ENCODE measurements at places on chromosomes 1 and 21.

DNA sequence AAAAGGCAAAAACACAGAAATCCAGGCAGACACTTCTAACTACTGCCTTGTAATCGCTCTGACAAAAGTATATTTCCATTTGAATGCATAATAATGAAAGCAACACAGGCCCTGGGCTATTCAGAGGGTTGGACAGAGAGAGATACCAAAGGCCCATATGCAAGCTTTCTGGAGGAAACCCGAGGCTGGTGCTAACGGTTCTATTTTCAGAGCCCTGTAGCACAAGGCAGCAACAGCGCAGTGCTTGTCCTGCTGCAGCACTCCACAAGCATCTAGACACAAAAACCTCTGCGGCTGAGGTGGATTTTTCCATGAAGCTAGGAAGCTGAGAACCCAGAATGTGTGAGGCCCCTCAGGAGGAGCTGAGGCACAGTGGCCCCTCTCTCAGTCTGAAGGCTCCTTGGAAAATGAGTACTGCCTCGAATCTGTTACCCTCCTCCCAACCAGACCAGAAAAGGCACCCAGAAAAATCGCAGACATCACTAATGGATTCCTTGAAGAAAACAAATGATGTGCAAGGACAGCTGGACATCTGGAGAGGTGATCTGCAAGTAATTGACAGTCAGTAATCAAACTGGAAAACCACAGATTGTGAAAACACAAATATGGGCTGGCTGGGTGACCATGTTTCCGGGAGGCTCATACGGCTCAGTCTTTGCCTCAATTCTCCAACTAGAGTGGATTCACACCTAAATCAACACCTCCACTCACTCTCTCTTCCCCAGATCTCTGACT is 54.0 kb downstream of the COLGALT2 start:
- DNase-seq, result no peak

GRCh38 chr1:226061841-226062557 is 517 bp upstream of the H3-3A start:
- DNase-seq, result peak; percentile 36

GRCh38 chr1:237891979-237892378 is 1.3 kb upstream of the ZP4 start:
- no peak for DNase-seq

DNA sequence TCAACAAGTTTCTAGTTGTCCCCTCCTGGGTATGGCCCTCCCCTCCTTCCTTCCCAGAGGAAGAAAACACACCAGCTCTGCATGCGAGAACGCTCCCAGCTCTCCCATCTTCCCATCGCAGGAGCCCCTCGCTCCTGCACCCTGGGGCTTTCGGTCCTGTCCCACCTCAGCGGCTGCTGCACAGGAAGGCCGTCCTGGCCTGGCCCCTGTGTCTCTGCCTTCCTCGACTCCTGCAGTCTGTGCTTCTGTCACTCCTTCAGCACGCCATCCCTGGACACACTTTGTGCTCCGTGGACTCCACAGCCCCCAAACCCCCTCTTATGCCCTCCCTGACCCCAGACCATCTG is 23.2 kb downstream of the KRTAP10-1 start:
- DNase-seq, result no peak

DNA sequence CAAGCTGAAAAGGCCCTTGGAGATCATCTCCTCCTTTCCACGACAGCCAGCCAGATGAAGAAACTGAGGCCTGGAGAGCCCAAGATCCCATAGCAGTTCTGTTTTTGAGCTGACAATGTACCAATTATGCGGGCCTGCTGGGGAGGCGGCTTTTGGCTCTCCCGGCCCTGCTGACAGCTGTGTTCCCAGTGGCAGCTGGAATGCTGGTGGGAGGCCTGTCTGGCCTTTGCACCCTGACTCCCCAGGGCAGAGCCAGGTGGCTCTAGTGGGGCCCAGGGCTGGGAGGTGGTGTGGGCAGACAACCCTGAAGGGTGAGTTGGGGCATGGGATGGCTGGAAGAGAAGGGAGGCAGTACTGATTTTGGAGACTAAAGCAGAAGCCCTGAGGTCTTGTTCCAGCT is 30.7 kb upstream of the WASF2 start:
- no peak for DNase-seq

DNA sequence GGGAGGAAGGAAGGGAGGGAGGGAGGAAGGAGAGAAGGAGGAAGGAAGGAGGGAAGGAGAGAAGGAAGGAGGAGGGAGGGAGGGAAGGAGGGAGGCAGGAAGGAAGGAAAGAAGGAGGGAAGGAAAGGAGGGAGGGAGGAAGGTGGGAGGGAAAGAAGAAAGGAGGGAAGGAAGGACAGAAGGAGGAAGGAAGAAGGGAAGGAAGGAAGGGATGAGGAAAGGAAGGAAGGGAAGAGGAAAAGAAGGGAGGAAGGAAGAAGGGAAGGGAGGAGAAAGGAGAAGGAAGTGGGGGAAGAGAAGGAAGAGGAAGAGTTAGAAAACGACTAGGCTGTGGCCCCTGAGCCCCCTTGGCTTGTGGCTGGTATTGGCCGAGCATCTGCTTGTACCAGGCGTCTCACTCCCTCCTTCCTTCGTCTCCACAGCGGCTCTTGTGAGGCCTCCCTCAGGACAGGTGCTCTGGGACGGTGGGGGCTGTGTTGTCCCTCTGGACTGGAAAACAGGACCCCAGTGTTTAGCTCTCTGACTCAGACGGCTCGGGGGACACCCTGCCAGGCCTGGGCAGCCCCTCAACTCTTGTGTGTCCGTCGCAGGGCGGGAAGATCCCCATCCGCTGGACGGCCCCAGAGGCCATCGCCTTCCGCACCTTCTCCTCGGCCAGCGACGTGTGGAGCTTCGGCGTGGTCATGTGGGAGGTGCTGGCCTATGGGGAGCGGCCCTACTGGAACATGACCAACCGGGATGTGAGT is 36.2 kb upstream of the C1QA start:
- DNase-seq, result no peak

DNA sequence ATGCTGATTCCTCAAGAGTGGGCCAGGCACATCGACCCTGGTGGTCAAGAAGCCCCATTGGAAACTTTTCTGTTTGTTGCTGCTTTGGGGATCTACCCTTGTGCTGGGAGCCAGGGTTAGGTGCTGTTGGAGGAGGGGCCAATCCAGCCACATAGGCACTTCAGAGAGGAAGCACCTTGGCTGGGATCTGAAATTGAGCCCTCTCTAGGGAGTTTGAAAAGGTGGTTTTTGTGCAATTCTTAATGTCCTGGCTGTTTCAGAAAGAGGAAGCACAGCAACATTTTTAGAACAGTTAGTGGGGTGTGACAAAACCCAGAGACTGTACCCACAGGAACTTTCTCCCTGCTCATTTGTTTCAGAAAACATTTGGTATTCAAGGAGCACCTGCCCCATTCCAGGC is 17.2 kb upstream of the BEND5 start:
- DNase-seq, result no peak

DNA sequence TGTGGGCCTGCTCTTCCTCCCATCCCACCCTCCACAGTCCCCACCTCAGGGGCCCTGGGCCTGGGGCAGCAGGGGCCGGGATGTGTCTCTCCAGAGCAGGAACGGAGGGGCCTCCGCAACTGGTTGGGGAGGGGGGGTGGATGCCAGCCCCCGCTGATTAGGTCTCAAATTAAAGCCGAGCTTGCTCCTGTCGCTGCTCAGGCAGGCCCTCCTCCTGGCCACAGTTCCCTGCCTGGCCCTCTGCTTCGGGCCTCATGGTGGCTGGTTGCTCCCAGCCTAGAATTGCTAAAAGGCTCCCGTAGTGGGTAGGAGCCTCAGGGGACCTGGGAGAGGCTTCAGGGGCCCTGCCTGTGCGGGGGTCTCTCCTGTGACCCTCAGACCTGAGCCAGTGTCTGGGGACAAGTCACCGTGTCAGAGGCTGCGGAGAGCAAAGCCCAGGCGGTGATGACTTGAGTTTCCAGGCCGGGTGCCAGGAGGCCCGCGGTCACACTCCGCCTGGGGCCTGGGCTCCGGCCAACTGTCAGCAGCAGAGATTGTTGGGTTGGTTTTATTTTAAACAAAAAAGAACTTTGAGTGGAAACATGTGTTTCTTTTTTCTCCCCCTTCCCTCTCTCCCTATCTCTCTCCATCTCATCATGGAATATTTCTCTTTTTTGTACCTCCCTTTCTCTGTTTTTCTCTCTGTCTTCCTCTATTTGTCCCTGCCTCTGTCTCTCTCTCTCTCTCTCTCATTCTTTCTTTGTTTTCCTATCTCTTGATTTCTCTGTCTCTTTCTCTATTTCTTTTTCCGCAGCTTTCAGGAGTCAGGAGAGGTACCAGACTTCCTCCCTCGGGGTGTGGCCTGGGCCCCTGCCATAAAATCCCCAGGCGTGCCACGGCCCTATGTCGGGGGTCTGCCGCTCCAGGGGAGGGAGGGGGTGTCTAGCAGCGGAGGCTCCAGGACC is 20.0 kb upstream of the EPHA2 start:
- no peak for DNase-seq

GRCh38 chr1:1069056-1069710 is 4.9 kb downstream of the RNF223 start:
- peak; percentile 92 for DNase-seq

- DNase-seq, result peak; percentile 55
These were observed 167.7 kb upstream of the CSF3R start for GRCh38 chr1:36650200-36651065.

- DNase-seq, result no peak
These were observed 296.0 kb upstream of the PTBP2 start for GRCh38 chr1:96425382-96426129.

DNA sequence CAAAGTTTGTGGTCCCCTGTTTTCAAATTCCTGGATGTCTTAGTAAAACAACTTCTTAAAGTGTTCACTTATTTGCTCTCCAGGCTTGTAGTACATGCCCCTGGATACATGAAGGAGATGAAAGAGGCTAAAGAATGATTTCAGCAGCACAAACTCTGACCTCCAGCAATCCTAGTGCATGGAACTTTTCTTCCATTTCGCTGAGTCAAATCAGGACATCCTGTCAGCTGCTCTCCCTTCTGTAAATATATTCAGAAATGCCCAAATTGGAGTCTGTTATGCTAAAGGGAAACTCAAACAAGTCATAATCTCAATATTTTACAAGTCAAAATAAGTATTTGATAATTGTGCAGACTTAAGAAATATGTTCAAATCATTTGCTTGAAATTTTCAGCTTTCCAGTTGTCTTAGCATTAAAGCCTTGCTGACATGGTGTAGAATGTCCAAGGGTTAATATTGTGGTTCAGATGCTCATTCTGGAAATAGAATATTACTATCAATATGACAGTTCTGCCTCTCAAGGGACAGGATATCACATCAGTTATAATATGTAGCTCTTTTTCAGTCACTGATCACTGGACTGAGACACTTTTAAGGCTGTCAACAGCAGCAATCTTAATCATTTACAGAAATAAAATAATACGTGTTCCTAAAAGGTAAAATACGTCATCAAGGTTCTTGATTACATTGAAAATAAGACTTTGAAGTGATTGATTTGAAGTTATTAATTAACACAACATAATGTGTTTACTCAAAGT is 1157.3 kb downstream of the PLA2G4A start:
- DNase-seq, result no peak

- DNase-seq, result no peak
These were observed 26.3 kb upstream of the KIAA0040 start for GRCh38 chr1:175218786-175219434.

- DNase-seq, result no peak
These were observed 23.7 kb downstream of the SPOCD1 start for GRCh38 chr1:31792116-31792515.

GRCh38 chr1:201769966-201770365 is 59.0 kb upstream of the IPO9 start:
- DNase-seq, result no peak

GRCh38 chr1:21680918-21681317 is 11.8 kb upstream of the RAP1GAP start:
- no peak for DNase-seq

- no peak for DNase-seq
These were observed 43.0 kb downstream of the ATP6V1G3 start for GRCh38 chr1:198497326-198498102.

GRCh38 chr1:181541458-181541857 is 58.1 kb downstream of the CACNA1E start:
- no peak for DNase-seq

- DNase-seq, result no peak
These were observed 1156.5 kb downstream of the NCAM2 start for GRCh38 chr21:22154579-22155274.

- DNase-seq, result no peak
These were observed 194.6 kb upstream of the SAMSN1 start for GRCh38 chr21:14740692-14741091.

GRCh38 chr1:93554883-93555872 is 107.3 kb downstream of the FNBP1L start:
- DNase-seq, result no peak

DNA sequence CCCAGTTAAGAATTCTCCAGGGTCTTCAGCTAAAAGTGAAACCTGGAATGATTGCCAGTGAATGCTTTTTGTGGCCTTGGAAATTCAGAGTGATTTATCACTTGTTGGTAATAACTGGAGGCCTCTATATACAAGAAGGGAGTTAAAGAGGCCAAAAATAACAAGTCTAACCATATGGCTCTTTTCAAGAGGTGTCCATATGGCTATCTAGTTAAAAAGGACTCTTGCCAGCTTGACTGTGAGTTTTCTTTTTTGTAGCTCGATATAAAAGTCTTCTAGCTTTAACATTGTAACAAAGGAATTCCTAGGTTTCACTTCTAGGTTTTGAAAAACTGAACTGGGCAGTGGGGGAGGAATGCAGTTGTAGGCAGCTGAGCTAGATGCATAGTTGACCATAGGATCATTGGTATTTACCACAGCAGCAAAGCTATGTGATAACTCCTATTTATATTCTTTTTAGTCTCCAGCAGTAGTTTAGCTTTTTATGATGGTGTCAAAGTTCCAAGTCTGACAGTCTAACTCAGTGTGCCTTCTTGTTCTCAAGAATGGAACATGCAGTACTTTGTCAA is 44.4 kb downstream of the CACHD1 start:
- no peak for DNase-seq

GRCh38 chr1:200960236-200960947 is 63.1 kb downstream of the KIF21B start:
- no peak for DNase-seq

- DNase-seq, result no peak
These were observed 2.6 kb downstream of the MGST3 start for GRCh38 chr1:165633614-165634013.

- DNase-seq, result no peak
These were observed 807.1 kb upstream of the PRMT6 start for GRCh38 chr1:106249365-106249764.

GRCh38 chr21:42144679-42145568 is 73.8 kb downstream of the UMODL1 start:
- DNase-seq, result no peak

DNA sequence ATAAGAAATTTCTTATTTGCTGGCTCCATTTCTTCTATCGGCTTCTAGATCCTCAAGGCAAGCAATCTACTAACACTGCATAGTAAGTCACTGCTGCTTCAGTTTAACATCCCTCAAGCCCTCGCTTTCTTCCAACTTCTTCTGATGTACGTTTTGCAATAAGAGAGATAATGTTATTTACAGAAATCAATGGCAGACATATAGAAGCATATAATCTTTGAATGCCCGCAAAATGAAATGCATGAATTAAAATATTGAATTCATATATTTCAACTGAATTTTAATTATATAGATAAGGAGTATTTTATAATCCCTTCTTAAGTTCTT is 143.8 kb downstream of the KCTD3 start:
- DNase-seq, result no peak

Data from T-helper 9 cell (primary cell).